Activated CD4-positive, alpha-beta T cell treated with anti-CD3 and anti-CD28 coated beads for 48 hours (primary cell): ENCODE measurements at places on chromosomes 7 and 10.

- no peak for DNase-seq
Measured at GRCh38 chr7:37480041-37481031, 31.7 kb upstream of the ELMO1 start.

DNA sequence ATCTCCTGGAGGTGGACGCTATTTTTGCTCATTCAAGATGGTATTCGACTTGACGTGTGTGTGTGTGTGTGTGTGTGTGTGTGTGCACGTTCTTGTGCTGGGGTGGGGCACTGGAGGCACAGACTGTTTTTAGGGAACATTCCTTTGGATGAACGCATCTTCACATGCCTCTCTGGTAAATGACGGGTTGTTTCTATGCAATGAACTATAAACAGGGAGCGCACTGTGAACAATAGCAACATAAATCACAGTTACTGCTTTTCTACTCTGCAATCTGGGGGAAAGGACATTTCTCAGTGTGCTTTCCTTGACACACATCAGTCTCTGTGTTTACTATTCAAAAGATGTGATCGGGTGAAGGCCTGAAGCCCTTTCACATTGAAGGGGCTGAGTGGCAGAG is 120.1 kb upstream of the PITRM1 start:
- no peak for DNase-seq

GRCh38 chr7:3592401-3593134 is 291.5 kb downstream of the SDK1 start:
- DNase-seq: no peak

DNA sequence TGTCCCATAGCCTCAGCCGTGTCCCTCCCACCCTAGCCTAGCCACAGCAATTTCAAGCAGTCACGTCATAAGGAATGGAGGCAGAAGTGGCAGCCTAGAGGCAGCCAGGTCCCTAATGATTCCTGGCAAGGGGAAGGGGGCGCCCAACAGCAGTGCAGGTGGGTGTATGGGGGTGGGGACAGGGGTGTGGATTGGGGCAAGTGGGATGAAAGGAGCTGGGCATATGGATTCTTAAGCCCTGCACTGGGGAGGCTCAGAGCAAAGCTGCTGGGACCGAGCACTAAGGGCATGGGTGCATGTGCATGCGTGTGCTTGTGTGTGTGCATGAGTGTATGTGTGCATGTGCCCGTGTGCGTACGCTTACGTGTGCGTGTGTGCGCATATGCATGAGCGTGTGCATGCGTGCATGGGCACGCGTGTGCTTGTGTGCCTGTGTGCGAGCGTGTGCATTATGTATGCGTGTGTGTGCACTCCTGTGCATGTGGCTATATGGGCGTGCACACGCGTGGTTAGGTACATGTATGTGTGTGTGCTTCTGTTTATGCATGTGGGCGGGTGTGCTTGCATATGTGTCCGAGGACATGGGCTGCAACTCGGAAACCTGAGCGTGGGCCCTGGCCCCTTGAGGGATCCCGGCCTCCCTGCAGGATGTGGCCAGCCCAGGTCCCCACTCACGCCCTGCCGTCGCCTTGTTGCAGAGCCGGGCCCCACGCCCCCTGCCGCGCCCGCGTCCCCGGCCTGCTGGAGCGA is 34.1 kb downstream of the SH2B2 start:
- no peak for DNase-seq

DNA sequence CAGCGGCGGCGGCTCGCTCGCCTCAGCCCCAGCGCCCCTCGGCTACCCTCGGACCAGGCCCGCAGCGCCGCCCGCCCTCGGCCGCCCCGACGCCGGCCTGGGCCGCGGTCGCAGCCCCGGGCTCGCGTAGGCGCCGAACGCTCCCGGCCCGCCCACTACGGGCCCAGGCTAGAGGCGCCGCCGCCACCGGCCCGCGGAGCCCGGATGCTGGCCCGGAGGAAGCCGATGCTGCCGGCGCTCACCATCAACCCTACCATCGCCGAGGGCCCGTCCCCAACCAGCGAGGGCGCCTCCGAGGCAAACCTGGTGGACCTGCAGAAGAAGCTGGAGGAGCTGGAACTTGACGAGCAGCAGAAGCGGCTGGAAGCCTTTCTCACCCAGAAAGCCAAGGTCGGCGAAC is 18.2 kb upstream of the TSPAN33 start:
- DNase-seq: no peak

- no peak for DNase-seq
Measured at GRCh38 chr7:157044147-157044687, 33.8 kb upstream of the MNX1 start.

DNA sequence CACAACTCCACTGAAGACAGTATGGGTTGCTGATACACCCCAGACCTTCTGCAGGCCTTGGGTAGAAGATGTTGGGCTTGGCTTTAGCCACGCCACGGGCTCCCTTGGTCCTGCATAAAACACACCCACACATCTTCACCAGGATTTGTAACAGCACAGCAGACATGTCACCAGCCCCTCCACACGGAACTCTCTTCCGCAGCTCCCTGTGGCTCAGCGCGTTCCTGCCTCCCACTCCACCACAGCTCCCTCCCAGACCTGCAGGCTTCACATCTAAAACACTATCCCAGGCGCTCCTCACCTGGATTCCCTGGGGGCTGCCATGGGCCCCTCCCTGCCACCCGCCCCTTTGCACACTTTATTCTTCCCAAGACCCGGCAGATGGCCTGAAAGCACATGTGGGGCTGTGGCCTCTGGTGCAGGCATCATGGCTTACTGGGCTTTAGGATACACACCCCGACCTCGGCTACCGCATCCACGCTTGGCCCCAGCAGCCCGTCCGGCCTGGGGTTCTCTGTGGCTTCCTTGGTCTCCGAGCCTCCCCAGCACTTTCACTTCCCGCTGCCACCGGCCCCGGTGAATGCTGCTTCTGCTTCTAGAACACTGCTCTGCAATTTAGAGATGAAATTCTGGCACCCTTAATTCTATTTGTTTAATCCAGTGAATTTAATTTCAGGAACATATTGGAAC is 432.9 kb downstream of the DNAJB6 start:
- no peak for DNase-seq

DNA sequence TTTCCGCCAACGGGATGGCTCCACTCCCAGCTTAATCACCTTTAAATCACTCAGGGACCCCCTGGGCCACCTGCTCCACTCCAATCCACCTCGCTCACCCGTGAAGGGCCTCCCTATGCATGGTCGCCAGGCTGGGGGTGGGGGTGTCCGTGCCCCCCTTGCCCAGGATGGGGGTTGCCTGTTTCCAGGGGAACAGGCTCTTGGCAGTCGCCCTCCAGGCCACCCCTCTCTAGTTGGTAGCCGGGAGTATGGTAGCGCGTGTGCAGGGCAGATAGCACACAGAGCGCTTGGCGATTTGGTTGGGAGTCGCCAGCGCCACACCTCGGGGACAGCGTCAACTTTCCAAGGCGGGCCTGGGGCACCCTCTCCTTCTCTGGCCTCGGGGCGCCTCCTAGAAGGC is 134.9 kb upstream of the ZNF92 start:
- no peak for DNase-seq

- no peak for DNase-seq
Measured at GRCh38 chr7:79531116-79531515, 77.6 kb upstream of the MAGI2 start.

GRCh38 chr7:141001122-141001521 is 13.6 kb downstream of the MRPS33 start:
- DNase-seq: no peak

DNA sequence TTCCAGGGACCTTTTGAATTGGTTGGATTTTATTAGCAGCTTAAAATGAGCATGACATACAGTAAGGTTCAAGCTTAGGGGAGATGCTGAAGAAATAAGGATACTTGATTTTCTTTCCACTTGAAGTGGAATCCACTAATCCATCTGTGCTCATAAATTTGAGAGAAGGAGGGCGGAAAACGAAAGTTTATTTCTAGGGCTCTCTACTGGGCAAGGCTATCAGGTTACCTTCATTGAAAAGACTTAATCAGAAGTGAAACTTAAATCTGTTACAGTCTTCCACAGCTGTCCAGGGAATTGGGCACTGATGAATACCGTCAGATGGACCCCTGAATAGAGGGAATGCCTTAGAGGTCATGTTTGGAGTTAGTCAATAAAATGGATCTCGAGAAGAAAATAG is 21.8 kb downstream of the AUTS2 start:
- no peak for DNase-seq

GRCh38 chr7:155755026-155755425 is 57.2 kb downstream of the SHH start:
- no peak for DNase-seq

DNA sequence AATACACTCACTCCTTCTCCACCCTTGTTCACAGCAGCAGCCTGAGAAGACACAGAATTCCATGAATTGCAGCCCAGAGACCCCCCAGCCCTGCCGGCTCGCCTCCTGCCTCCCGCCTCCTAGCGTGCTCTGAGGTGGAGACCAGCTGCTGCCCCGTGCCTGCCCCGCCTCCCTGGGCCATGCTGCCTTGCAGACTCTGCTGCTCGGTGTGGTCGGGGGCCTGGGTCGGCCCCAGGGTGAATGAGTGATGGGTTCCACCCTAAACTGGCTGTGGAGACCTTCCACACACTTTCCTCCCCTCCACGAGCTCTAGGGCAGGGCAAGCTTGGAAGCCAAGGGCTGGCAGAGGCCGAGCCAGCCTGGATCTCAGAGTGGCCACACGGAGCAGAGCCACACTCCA is 479.3 kb downstream of the DNAJB6 start:
- DNase-seq: no peak

GRCh38 chr7:95558864-95559263 is 37.5 kb downstream of the PDK4 start:
- DNase-seq: no peak

DNA sequence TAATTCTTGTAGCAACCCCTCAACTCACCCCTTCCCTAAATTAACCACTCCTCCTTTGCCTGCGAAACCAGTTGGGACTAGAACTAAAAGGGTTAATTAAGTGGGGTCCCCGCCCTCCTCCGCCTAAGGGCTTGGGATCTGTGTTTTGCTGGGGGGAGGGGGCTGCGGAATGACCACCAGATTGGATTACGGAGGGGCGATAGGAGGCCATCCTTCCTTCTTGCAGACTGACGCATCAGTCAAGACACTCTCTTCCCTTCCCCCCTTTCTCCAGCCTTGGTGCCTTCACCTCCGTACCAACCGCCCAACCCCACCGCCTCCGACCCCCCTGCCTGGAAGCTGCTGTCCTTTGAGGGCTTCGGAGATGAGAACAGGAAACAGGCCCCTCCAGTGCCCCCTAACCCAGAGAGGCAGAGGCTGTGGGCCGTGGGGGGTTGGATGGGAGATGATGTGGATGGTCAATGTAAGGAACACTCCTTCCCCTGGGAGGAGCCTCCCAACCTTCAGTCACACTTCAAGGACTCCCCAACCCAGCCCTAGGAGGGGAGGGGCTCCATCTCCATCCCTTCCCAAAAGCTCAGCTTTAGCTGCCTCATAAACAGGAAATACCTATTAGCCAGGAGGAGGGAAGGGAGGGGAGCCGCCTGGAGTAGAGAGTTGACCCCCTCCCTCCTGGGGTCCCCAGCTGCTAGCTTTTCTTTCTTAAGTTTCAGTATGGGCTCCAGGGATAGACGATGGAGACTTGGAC is 997 bp upstream of the LDB1 start:
- no peak for DNase-seq

DNA sequence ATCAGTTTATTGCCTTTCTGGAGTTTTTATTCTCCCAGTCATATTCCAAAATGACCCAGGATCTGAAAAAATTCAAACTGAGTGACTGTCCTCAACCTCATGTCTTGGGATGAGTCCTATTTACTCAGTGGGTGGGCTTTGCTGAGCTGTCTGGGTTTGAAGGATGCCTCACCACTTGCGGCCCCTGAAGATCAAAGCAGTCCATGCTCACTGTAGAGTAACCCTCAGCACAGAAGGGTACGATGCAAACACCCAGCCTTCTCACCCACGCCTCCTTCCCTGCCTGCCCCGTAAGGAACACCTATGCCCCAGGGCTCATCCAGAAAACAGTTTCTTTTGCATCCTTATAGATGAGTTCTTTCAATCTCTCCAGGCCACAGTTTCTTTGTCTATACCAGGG is 42.2 kb upstream of the GRB10 start:
- DNase-seq: no peak

- no peak for DNase-seq
Measured at GRCh38 chr10:76459016-76459730, 1027.7 kb downstream of the LRMDA start.
